ENCODE measurements at places on chromosomes 1 and 21.

GRCh38 chr21:40164905-40165772 lies 297.9 kb downstream of the PCP4 start:
- DNase-seq: no peak

DNA sequence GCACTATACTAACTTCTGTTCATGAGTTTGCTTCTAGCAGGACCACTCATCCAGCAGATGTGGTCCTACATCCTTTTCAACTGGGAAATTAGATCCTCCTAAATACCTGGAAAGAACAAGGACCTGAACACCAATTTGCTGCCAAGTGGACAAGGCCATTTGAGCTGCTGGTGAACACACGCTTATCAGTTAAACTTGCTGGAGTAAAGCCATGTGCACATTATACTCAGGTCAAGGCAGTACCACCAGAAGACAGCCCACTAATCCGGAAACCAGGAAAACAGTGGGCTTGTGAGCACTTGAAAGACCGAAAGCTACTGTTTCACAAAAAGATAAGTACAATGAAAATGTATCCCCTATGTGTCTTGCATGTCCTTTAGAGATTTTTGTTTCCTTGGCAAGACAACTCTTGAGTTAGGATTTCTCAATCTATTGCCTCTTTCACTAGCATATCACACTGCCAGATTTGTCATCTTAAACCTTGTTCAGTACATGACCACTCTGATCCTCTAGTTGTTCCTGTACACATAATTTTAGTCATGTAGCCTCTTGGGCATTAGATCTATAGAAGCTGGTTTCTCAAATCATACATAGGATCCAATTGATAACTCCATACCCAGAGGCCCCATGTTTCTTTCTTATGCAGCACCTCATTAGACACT lies 4.5 kb upstream of the REN start:
- no peak for DNase-seq

GRCh38 chr1:109404838-109405237 lies 7.1 kb upstream of the SORT1 start:
- DNase-seq: no peak

GRCh38 chr1:170321113-170321512 lies 175.4 kb downstream of the NTMT2 start:
- DNase-seq: no peak

DNA sequence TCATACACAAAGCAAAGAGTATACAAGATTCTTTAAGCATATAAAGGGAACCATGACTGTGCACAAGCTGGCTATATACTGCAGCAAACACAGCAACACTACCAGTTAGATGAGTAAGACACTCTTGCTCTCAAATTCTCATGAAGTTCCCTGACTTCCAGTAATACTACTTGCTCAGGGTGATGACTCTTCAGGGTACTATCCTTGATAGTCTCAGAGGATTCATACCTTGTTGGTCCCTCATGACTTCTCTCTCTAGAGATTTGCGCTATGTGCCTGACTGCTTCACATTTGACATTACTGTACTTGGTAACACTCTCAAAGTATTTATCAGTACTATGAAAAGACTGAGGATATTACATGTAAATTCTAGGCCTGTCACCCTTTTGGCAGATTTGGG lies 159.8 kb upstream of the ZRANB2 start:
- DNase-seq: no peak

GRCh38 chr1:179876300-179876715 lies 1.3 kb downstream of the TOR1AIP2 start:
- DNase-seq: no peak

GRCh38 chr21:33238146-33238545 lies 8.4 kb downstream of the IFNAR2 start:
- no peak for DNase-seq

- DNase-seq: no peak
Observed at GRCh38 chr1:14741082-14741481, 142.6 kb downstream of the KAZN start.

- DNase-seq: no peak
Observed at GRCh38 chr1:45913731-45914501, 110.5 kb downstream of the MAST2 start.

DNA sequence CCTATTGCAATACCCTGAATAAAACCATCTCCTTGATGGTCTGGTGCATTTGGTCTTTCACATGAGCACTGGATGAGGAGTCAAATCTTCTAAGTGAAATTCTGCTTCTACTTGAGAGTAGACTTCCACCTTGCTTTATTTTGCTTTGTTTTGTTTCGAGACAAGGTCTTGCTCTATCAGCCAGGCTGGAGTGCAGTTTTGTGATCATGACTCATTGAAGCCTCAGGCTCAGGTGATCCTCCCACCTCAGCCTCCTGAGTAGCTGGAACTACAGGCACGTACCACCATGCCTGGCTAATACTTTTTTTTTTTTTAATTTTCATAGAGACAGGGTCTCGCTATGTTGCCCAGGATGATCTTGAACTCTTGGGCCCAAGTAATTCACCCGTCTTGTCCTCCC lies 65.8 kb upstream of the F3 start:
- no peak for DNase-seq

- no peak for DNase-seq
Observed at GRCh38 chr1:54027848-54028247, 9.9 kb upstream of the LDLRAD1 start.

DNA sequence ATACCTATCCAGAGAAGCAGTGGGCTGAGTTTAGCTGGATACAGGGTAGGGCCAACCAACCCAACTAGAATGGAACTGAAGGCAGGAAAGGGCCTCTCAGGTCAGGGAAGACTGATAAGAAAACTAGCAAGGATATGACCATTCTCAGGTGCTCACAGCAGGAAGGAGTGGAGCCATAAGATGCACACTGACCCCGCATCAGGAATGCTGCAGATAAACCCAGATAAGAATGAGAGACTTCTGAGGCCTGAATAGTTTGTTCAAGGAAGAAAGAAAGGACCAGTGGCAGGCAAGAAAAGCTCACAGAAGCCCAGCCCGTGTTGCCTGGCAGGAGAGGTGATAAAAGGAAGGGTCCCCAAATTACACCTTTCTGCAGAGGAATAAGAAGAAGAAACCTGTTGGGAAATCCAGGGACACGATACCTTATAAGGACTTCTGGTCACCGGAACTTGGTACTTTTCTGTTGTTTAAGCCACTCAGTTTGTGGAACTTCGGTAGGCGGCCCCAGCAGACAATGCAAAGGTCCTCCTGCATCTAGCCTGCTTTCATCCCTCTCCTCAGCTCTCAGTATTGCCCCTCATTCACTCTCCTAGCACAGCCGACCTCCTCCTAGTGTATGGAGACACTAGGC lies 58.9 kb downstream of the ATP1A1 start:
- DNase-seq: no peak

DNA sequence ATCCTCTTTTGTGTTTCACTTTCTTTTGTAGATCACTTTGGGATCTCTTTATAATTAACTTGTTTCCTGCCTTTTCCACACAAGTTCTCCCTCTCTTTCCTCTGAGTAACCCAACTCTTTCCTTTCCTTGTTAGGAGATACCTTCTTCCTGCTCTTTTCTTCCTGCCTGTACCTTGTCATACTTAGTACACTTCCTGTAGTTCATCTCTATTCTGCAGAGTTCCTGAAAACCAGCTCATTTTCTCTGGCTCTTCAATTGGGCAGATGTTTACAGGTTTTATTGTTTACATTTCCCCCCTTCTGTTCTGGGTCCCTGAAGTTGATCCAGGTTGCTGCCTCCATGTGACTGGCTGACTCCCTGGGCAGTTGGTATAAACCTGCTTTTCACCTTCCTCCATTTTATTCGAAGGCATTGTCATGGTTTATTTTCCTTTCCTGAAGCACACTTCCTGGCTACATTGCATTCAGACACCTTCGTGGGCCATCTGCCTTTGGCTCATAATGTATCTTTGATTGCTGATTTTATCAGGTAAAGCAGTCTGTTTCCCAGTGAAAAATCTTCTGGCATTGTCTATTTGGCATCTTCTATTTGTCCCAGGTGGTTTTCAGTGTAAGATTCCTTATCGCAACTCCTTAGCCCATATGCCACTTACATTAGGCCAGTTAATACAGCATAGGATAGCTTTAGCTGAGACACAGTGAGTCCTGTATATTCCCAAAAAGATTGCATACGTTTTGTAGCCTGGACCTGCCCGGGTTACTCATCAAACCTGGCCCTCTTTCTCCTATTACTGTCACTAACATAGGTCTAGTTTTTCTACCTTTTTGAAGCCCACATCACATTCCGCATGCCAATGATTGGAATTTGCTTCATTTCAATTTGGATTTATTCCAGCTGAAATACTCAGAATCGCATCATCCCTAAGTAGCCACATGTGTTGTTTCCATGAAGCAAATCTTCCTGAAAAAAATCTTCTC lies 15.4 kb downstream of the CTH start:
- DNase-seq: no peak

- no peak for DNase-seq
Observed at GRCh38 chr1:24874611-24875234, 55.4 kb downstream of the RUNX3 start.

DNA sequence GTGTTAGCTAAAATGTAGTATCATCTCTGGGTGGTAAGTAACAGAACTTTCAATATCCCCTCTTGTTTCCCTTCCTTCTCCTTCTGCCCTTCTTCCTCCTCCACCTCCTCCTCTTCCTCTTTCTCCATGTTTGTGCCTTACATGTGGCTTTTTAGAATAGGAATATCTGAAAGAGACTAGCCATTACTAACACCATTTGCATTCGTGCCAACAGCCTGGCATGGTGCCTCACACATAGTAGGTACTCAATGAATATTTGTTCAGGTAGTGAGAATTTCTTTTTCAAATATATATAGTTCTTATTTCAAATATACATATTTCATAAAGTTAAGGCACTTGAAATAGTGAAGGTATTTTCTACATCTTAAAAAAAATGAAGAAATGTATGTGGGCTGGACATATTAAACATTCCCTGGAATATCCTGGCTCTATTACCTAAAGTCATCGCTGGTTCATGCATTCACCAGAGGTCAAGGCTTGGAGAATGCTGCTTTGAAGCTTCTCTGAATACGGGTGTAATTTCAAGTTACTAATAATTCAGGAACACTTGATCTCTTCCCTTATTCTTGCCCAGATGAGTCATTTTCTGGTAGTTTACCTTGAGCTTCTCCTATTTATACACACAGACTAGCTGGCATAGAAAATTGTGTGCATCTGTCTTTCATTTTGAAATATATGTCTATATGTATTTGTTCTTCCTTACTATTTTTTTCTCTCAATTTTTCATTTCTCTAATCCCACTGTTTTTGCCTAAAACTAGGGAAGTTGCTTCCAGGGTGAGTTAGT lies 319.4 kb downstream of the TGFB2 start:
- DNase-seq: no peak

GRCh38 chr1:157925419-157926166 lies 67.9 kb upstream of the KIRREL1 start:
- no peak for DNase-seq

- no peak for DNase-seq
Observed at GRCh38 chr1:167599957-167600581, 30.0 kb upstream of the RCSD1 start.

DNA sequence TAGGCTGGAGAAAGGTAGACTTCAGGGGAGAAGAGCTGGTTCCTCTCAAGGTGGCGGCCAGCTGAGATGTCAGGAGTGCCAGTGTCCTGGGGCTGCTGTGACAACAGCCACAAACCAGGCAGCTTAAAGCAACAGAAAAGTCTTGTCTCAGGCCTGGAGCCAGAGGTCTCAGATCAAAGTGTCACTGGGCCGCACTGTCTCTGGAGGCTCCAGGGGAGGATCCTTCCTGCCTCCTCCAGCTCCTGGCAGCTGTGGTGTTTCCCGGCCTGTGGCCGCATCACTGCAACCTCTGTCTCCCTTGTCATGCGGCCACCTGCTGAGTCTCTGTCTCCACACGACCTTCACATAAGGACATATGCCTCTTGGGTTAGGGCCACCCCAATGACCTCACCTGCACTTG lies 24.4 kb upstream of the TSPEAR start:
- DNase-seq: no peak

DNA sequence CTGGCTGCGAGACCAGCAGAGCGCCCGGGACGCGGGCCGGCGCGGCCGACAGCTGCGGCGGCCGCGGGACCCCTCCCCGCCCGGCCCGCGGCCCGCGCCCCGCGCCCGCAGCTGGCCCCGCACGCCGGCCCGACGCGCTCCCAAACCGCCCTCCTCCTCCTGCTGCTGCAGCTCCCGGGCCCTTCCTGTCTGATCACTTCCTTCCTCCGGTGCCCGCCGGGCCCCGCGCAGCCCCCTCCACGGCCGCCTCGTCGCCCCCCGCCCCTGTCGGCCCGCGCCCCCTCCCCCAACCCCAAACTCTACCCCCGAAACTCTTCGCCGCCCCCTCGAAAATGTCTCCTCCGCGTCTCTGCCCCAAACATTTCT lies 594 bp downstream of the LUZP1 start:
- DNase-seq: no peak

GRCh38 chr1:174965362-174966007 lies 34.3 kb upstream of the CACYBP start:
- DNase-seq: no peak

GRCh38 chr1:57222307-57222706 lies 201.6 kb downstream of the DAB1 start:
- DNase-seq: no peak

GRCh38 chr1:37556712-37557196 lies at the start of gene DNALI1:
DNALI1 (plus strand) TSS chr1:37556940; CDS start chr1:37556995, 55 bp downstream.
- no peak for DNase-seq

DNA sequence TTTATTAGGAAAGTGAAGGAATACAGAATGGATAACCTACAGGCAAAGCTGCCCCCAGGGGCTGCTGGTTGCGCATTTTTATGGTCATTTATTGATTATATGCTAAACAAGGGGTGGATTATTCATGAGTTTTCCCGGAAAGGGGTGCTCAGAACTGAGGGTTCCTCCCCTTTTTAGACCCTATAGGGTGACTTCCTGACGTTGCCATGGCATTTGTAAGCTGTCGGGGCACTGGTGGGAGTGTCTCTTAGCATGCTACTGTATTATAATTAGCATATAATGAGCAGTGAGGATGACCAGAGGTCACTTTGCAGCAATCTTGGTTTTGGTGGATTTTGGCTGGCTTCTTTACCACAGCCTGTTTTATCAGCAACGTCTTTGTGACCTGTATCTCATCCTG lies 5.9 kb upstream of the ASAP3 start:
- DNase-seq: no peak

DNA sequence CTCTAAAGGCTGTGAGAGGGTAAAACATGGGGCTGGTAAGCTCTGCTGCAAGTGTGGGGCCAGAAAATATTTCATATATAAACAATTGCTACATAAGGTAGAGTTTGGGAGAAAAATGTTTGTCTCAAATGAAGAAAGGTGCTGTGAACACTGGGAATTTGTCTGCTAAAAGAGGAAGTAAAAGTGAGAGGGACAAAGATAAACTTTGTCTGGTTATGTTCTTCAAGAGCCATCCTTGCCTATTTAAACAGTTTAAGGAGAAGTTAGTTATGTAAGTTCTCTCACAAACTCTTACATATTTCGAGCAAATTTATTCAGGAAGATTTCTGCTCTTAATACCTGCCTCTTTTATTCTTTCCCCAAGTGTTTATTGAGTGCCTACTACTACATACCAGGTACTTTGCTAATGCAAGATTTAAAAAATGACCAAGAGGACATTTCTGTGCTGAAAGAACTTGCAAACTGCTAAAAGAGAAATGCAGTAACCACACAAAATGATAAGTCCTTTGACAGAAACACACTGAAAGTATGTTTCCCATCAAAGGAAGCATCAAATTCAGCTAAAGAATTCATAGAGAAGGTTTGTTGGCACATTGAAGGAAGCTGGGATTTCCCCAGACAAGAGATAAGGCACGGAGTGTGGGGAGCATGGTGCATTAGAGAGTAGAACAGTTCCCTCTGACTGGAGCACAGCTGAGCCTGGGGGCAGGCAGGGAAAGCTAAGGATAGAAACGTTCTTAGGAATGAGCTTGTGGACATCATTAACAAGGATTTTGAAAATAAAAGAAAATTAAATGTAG lies 549.1 kb downstream of the PTBP2 start:
- DNase-seq: no peak

GRCh38 chr1:197195100-197195499 lies 48.6 kb upstream of the ASPM start:
- DNase-seq: no peak
